ENCODE measurements at places on chromosomes 11 and 22.

DNA sequence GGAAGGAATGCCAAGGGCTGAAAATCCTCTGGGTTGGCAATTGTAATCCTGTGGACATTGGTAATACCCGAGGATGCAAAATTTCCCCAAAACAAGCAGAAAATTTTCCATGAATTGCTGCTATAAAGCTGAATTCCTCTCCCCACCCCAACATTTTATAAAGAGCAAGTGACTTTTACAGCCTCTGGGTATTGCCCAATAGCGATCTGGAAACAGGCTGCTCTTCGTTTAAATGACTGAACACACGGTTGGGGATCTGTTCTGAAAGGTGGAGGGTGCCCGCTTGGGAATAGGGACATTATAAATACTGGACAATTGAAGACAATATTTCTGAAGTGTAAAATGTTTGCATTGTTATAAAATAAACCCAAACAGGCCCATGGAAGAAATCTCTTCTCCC, 20.6 kb downstream of the EHF start:
- DNase-seq: no peak

- DNase-seq: no peak
Observed at GRCh38 chr11:27721264-27722116, 21.2 kb upstream of the BDNF start.

DNA sequence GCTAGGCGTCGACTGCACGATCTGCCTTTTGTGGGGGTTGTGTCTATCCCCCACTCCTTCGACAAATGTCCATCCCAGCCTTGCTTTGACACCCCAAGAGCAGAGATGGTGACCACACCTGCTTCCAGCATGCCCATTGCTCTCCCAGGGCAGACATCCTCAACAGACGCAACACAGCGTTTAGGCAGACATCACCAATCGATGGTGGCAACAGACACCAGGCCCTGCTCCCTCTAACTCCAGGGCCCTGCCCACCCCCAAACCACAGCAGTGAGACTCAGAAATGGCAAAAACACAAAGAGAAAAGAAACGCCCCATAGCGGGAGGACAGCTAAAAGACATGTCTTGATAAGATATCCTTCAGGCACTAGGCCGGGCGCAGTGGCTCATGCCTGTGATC, 150.9 kb downstream of the CRYBB2 start:
- DNase-seq: no peak

DNA sequence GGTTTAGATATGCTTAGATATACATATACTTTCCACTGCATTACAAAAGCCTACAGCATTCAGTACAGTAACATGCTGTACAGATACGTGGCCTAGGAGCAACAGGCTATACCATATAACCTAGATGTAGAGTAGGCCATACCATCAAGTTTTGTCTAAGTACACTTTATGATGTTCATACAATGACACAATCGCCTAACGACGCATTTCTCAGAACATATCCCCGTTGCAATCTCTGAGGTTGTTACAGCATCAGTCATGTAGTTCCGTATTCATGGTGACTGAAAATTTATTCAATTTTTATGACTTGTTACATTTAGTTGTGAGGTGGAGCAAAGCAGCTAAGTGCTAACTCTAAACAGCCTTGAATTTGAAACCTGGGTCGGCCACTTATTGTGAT, 6.7 kb downstream of the ZBTB44 start:
- DNase-seq: no peak

DNA sequence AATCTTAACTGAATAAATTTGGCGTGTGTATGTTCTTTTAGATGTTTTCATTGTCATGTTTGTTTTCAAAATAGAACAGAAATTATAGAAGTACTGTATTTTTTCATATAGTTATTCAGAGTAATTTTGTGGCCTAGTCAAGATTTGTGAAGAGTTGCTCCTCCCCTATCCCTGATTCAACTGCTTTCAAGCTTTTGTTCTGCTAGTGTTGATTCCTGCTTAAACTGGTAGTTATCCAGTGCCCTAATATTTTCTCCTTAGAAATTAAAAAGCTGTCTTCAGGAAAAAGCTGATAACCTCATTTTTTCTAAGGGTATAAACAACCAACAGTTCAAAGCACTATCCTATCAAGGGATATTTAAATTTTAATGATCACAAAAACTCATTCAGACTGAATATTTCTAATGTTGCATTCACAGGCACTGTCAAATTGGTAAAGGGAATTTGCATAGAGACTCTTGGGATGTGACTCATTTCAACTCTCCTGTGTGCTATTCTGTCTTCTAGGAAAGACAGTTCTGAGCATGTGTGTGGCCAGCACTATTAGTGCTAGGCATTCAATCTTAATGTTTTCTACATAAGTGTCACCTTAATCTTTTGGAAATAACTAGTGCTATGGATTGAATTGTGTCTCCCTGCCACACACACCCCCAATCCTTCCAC, 1776.0 kb downstream of the LRRC4C start:
- DNase-seq: no peak

GRCh38 chr11:3180869-3181268, 15.8 kb upstream of the OSBPL5 start:
- no peak for DNase-seq

All from mucosa of descending colon (tissue), 3 donors.